T-helper 1 cell treated with Interleukin-12 subunit alpha and Interleukin-12 subunit beta and Interleukin-4 antibody, amounts not matched to agents 30 ng/mL and 1 ng/mL, for 36 hours (primary cell): ENCODE measurements at places on chromosomes 6 and 20. TPM values are rescaled to one million over a fixed set of nuclear protein-coding genes. Genes with fewer than 3 reads are reported as not detected.

FAM83C gene
- total RNA-seq, result not detected in 2 replicates

ZFP57 gene
- 2.6 and 3.1 TPM in 2 replicates for total RNA-seq

PGC gene
- total RNA-seq, result not detected in 2 replicates

PLAGL1 gene
- 5.8 and 8.8 TPM in 2 replicates for total RNA-seq

OR2J2 gene
- total RNA-seq, result not detected in 2 replicates

TGM3 gene
- not detected in 2 replicates for total RNA-seq

BNIP5 gene
- total RNA-seq, result 0.10 TPM in 1 of 2 replicates, not detected in the other

OR2H1 gene
- total RNA-seq, result not detected in 2 replicates

SLC26A8 gene
- not detected in 2 replicates for total RNA-seq

CD109 gene
- 11.0 and 11.5 TPM in 2 replicates for total RNA-seq

TSPYL4 gene
- total RNA-seq, result 16.8 and 17.6 TPM in 2 replicates

CST7 gene
- 89.9 and 98.4 TPM in 2 replicates for total RNA-seq

TAF4 gene
- total RNA-seq, result 23.2 and 28.4 TPM in 2 replicates

BMP6 gene
- total RNA-seq, result 0.10 TPM in 1 of 2 replicates, not detected in the other

SLC2A10 gene
- total RNA-seq, result not detected in 2 replicates

PNLDC1 gene
- 0.59 and 0.74 TPM in 2 replicates for total RNA-seq

MDFI gene
- total RNA-seq, result not detected in 2 replicates
